Activated naive CD8-positive, alpha-beta T cell treated with anti-CD3 and anti-CD28 coated beads, Interleukin-2, amount 50 U/mL, for 16 hours (primary cell): ENCODE measurements at places on chromosomes 13 and 19.

- no peak for DNase-seq
These were observed 6.0 kb downstream of the PLPPR2 start for GRCh38 chr19:11361037-11361770.

- DNase-seq: no peak
These were observed 37.6 kb upstream of the RNF113B start for GRCh38 chr13:98214707-98215106.

DNA sequence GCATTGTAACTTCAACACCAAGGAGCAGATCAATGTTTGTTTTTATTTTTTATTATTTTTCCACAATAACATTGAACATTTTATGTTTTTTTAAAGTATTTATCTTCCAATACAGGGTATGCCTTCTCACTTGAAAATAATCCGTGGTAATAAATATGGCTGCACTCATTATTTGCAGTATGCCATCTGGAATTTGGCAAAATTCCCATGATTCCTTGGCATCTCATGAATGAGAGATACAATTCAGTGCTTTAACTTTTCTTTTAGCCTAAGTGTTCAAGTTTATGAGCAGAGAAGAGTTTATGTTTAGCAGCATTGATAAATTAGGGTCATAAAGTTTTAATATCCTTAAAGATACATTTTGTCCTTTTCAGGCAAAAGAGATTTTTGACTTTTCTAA is 1109.6 kb upstream of the ATXN8OS start:
- DNase-seq: no peak

DNA sequence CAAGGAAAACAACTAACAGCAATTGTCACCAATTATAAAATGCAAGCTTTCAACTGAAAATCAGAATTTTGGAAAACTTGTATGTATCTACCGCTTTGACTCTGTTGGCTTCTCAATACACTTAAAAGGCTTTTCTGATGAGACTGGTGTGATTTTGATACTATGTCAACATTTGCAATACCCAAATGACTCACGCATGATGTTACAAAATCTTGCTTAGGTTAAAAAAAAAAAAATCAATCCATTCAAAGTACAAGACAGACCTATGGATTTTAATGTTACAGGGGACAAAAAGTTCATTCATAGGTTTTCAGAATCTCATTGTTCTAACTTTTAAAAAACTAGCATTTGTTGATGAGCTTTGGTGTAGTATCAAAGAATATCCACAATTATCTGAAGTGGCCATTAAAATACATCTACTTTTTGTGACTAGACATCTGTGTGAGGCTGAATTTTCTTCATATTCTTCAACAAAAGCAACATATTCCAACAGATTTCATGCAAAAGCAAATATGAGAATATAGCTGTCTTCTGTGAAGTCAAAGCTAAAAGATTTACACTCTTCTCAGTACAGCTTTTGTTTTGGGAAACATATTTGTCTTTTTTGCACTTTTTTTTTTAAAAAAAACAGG is 10.7 kb downstream of the ELF1 start:
- DNase-seq: no peak

- no peak for DNase-seq
These were observed 6.8 kb downstream of the BICRA start for GRCh38 chr19:47615714-47616113.

- no peak for DNase-seq
These were observed 350.5 kb downstream of the KCNRG start for GRCh38 chr13:50365408-50366391.

DNA sequence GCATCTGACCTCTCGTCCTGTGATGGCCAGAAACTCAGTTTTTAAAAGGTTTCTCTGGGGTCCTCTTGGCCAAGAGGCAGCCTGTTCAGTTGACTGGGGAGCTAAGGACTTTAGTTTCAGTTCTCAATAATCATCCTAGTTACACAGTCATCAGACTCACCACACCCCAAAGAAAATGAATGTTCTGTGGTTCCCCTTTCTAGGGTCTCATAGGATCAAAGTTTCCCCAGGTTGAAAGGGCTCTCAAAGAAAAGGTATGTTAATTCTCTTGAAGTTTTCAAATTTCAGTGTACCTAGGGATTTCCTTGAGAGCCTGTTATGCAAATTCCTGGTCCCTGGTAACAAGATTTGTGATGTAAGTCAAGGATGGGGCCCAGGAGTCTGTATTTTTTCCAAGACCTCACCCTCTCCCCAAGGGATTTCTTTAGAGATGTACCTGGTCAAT is 94.9 kb downstream of the FAM216B start:
- no peak for DNase-seq

GRCh38 chr13:42891591-42891990 is 100.5 kb downstream of the EPSTI1 start:
- DNase-seq: no peak

DNA sequence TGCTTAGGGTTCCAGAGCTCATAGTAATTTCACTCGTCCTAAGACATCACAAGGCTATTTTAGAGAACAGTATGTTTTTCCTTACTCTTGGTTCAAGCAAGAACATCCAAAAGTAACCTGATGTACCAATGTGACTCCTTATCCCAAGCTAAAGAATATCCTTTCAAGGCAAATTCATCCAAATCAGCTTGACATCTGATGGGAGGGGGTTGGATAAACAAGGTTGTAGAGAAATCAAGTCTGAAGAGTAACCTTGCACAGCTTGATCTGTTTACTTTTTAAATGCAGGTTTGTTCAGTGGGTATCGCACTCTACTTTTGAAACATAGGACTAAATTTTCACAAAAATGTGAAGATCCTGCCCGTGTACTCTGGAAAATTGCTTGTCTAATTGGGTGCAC is 201.2 kb downstream of the GGACT start:
- DNase-seq: no peak

- DNase-seq: no peak
These were observed 1528.2 kb downstream of the EFNB2 start for GRCh38 chr13:105007166-105007808.

DNA sequence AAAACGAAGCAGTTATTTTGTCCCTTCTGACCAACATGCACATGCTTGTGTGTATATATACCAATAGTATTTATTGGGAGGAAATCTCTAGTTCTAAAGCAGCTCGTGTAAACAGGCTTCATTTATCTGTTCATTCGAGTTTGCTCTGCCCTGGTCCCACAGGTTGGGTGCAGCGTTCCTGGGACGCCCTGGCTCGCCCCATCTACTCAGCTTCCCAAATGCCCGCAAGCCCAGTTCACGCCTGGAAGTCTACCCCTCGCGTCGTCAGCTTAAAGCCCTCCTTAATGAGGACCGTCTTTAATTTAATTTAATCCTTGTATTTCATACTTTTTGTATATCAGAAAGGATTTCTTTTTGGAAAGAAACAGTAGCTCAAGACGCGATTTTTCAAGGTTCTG is 604 bp downstream of the THSD1 start:
- DNase-seq: no peak

DNA sequence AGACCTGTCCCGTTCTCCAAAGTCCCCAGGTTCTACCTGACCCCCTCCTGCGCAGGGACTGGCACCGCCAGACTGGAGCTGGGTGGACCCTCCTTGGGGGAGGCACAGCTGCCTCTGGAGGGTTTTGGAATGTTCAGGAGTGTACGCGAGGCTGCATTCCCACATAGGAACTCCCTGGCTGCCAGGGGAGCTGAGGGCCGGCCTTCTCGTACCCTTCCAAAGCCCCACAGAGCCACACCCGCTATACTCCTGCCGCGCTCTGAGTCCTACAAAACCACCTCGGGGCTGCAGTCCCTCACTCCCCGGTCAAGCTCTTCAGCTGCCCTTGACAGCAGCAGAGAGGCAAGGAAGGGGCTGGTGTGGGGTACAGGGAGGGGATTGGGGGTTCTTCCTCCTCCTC is 484 bp upstream of the MUC16 start:
- no peak for DNase-seq

- no peak for DNase-seq
These were observed 65.3 kb downstream of the KCTD15 start for GRCh38 chr19:33861950-33862349.

DNA sequence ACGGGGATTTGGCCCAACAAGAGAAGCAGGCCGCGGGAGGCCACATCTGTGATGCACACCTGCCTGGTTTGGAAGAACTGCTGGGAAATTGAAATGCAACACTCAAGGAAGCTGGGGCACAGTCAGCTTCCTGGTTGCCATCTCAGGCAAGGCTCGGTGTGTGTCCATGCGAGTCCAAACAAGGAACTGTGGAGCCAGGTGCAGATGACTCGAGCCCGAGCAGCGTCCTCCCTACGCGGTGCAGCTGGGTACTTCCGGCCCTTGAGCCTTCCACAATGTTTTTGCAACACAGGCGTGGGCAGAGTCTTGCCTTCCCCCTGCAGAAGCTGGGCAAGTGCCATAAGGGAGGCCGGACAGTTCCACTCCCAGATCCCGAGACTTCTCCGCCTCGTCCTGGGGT is 94.6 kb downstream of the CRYL1 start:
- no peak for DNase-seq

DNA sequence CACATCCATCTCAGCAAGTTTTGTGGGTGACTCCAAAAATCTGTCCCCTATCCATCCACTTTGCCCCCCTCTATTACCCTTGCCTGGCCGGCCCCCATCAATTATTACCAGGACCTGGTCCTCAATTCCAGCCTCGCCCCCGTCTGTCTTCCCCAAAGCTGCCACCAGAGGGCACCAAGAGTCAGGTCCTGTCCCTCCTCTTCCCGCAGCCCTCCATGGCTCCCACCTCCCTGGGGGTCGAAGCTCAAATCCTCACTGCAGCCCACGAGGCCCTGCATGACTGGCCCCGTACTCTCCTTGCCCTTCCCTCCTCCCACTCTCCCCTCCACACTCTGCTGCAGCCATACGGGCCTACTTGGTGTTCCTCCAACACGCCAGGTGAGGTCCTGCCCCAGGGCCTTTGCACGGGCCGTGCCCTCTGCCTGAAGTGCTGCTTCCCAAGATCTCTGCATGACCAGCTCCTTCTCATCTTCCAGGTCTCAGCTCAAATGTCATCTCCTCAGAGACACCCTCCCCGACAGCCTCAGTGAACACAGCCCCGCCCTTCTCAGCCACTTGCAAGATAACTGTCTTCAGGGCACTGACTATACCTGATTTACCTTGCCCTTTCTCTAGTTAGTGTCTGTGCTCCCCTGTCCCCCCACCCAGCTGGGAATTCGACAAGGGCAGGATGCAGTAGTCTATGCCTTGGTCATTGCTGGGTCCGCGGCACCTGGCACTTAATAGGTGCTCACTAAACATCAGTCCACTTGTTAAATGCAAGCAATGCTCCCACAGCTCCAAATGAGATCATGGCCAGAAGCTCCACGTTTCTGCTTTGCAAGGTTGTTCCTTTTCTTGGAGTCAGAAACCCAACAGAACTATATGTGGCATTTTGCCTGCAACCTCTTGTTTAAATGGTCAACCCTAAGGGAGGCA is 16.8 kb upstream of the SEMA6B start:
- peak; percentile 31 for DNase-seq

- DNase-seq: no peak
These were observed 133.2 kb downstream of the STARD13 start for GRCh38 chr13:33152389-33152788.

GRCh38 chr19:1262623-1263123 is 6.5 kb upstream of the CIRBP start:
- no peak for DNase-seq

DNA sequence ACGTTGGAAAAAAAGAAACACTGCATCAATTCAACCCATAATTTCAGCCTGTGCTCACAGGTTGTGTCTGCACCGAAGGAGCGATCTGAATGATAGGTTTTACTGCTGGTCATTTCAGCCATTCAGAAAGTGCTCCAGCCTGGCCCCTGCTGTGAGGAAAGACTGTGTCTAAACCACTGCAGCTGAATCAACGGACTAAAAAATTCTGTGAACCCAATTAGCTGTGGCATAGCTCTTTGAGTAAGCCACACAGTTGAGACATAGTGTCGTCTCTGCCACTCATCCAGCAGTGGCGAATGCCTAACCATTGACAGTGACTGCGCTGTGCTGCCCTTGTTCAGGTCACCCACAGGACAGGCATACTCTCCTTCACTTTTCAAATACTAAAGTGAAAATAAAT is 179.8 kb downstream of the COG6 start:
- no peak for DNase-seq

DNA sequence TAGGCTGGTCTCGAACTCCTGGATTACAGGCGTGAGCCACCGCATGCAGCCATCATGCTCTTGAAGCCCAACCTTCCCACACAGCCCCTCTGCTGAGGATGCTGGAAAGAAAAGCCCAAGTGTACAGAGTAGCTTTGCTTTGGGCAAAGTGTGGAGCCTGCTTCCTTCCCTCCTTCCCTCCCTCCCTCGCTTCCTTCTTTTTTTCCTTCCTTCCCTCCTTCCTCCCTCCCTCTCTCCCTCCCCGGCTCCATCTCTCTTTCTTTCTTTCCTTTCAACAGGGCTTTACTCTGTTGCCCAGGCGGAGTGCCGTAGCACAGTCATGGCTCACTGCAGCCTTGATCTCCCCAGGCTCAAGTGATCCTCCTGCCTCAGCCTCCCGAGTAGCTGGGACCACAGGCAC is 2.7 kb downstream of the CC2D1A start:
- no peak for DNase-seq

GRCh38 chr13:79384022-79384610 is 21.9 kb downstream of the RBM26 start:
- no peak for DNase-seq

- no peak for DNase-seq
These were observed 167.4 kb upstream of the STARD13 start for GRCh38 chr13:33452873-33453517.

GRCh38 chr19:41799444-41800000 is 3.1 kb downstream of the CEACAM3 start:
- DNase-seq: no peak

- no peak for DNase-seq
These were observed 237.6 kb upstream of the IRS2 start for GRCh38 chr13:110023729-110024644.

DNA sequence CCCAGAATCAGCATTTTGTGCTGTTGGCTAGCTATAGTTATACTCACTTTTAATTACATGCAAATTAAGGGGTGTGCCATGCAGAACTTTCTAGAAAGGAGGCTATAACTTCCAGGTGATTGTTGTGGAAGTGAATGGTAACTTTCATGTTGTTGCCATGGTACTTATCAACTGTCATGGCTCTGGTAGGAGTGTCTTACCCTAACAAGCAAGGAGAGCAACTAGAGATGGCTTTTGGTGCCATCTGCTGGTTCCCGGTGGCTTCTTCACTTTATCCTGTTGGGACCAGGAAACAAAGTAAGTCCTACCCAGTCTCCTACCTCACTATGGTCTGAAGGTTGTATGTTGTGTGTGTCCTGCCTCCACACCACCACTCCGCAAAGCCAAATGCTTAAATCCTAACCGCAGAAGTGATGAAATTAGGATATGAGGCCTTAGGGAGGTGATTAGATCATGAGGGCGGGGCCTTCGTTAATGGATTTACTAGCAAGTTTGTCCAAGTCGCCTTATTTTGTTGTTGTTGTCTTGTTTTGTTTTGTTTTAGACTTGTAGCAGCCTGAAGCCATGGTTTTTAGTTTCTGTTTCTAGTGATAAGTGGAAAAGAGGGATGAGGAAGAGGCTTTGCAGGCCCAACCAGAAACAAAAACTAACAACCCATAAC is 22.6 kb downstream of the FBXL12 start:
- DNase-seq: peak; percentile 59
